Activated CD4-positive, alpha-beta T cell treated with anti-CD3 and anti-CD28 coated beads for 36 hours (primary cell): ENCODE measurements at places on chromosomes 6 and 20. TPM values are rescaled to one million over a fixed set of nuclear protein-coding genes. Genes with fewer than 3 reads are reported as not detected.

Gene GSS
- total RNA-seq = 59.5 TPM

Gene CD24
- not detected for total RNA-seq

Gene C6orf136
- 26.5 TPM for total RNA-seq

DNA sequence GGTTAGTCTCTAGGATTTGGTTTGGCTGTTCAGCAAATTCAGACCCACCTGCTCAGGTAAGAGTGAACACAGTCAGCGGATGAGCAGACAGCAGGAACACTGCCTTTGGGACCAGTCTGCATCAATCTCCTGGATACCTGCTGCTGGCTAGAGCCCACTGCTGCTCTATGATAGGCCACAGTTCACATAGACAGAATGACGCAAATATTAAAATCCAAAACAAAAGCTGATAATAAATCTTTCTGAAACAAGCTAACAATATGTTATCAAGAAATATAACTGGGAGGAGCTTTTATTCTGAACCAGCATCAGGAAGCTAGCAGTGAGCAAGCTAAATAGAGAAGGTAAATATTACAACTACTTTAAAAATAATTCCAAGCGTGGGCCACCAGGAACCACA is at the start of gene TAAR1:
Gene TAAR1, minus strand, starts transcription at position 101 of the 400 bp plus-strand sequence. CDS start 13,179 bp downstream, outside the sequence.
- no peak within 1 kb of the TSS for H3K4me3 ChIP-seq
- peaks cover 2% of the 10 kb centered on the region for H3K4me1 ChIP-seq
- H3K27ac ChIP-seq = no peak within 1 kb of the TSS
- H3K27me3 ChIP-seq = peaks cover 2% of the 10 kb centered on the region
- no peak for DNase-seq

- H3K4me1 ChIP-seq = peaks cover 16% of the 10 kb centered on the region
- no peak overlapping the region for H3K4me3 ChIP-seq
- H3K27ac ChIP-seq = no peak overlapping the region
- H3K27me3 ChIP-seq = peaks cover 16% of the 10 kb centered on the region
Measured at GRCh38 chr20:54346276-54346675, 129.1 kb upstream of the DOK5 start.

DNA sequence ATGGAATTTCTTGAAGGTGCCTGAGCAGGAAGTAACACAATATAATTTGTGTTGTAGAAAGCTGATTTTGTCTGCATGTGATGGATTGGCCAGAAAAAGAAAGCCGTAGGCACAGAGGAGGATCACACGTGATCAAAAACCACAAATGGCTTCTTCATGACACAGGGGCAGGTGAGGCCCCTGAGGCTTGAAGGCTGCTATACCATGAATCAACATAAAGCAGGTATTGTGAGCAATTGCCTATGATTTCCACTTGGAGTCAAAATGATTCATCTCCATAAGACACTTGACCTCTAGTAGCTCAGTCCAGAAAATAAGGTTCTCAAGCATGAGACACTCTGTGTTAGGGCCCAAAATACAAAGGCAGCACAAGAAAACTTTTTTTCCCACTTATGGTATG is 42.4 kb upstream of the EYA4 start:
- H3K4me3 ChIP-seq = no peak overlapping the region
- H3K36me3 ChIP-seq = no peaks in the 10 kb centered on the region
- no peak for DNase-seq
- H3K27me3 ChIP-seq = no peaks in the 10 kb centered on the region
- H3K27ac ChIP-seq = no peak overlapping the region

DNA sequence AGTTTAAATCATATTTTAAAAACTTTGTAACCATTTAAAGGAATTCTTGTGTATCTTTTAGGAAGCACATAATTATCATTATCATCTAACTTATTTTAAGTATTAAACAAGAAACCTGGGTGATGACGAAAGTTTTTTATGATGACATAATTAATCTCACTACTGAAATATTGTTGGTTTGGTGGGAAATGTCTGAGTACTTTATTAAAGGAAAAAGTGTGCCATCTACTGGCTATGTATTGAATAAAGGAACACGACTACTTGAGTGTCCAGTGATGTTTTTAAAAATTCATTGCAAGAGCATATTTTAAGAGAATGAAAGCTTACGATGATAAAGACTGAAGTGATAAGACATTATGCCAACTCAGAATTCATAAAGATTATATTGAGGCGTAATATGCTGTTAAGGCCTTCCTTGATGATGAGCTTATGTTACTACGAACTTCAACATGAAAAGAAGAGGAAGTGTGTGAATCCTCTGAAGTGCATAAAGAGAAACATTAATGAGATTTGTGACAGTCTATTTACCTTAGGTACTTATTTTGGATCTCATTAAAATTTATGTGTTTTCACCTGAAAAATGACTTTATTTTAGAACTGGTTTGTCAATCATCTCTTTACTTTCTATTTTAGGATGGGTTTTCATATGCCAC is 12.0 kb upstream of the TRMT11 start:
- no peak for DNase-seq
- peaks cover 3% of the 10 kb centered on the region for H3K4me1 ChIP-seq
- H3K27ac ChIP-seq = peak overlapping the region; percentile 43
- H3K27me3 ChIP-seq = no peaks in the 10 kb centered on the region
- peaks cover 5% of the 10 kb centered on the region for H3K36me3 ChIP-seq
- H3K4me3 ChIP-seq = no peak overlapping the region

DNA sequence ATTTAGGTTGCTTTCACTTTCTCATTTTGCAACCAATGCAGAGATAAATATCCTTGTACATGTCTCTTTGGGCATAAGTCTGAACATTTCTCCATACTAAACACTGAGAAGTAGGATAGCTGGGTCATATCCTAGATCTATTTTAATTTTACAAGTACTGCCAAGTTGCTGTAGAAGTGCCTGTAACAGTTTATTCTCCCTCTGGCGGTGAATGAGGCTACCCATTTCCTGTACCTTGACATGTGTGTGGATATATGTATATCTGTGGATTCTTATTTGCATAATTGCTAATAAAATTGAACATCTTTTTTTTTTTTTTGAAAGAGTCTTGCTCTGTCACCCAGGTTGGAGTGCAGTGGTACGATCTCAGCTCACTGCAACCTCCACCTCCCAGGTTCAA is 48.0 kb upstream of the PNRC1 start:
- H3K36me3 ChIP-seq = no peaks in the 10 kb centered on the region
- no peaks in the 10 kb centered on the region for H3K27me3 ChIP-seq
- H3K4me3 ChIP-seq = no peak overlapping the region
- no peak overlapping the region for H3K27ac ChIP-seq

Gene VGLL2
- not detected for total RNA-seq

DNA sequence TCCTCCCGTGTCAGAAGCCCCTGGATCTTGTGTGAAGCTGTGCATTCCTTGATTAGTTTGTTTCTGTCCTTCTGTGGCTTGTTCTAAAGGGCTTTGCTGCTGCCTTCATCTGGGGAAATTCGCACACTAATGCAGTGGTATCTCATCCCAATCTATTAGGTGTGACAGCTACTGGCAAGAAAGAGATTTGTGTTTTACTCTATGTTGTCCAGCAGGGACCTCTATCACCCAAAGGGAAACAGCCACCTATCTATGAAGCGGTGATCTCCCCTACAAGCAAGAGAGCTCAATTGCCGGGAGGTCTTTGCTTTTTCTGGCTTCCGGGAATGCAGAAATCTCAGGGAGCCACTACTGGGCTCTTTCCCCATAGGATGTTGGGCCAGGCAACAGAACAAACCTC is 151.8 kb downstream of the NRN1 start:
- DNase-seq = no peak
- peaks cover 3% of the 10 kb centered on the region for H3K27me3 ChIP-seq
- H3K4me3 ChIP-seq = no peak overlapping the region
- H3K4me1 ChIP-seq = peaks cover 7% of the 10 kb centered on the region
- H3K36me3 ChIP-seq = no peaks in the 10 kb centered on the region

- DNase-seq = no peak
- no peaks in the 10 kb centered on the region for H3K27me3 ChIP-seq
- H3K36me3 ChIP-seq = peaks cover 2% of the 10 kb centered on the region
Measured at GRCh38 chr6:47426524-47427302, 50.9 kb upstream of the CD2AP start.

- no peak overlapping the region for H3K27ac ChIP-seq
- no peak overlapping the region for H3K4me3 ChIP-seq
- peaks cover 4% of the 10 kb centered on the region for H3K4me1 ChIP-seq
- DNase-seq = peak; percentile 22
Measured at GRCh38 chr20:4227085-4227821, 211.9 kb upstream of the RNF24 start.

GRCh38 chr20:21225215-21225947 is 77.8 kb upstream of the XRN2 start:
- H3K27me3 ChIP-seq = no peaks in the 10 kb centered on the region
- H3K4me1 ChIP-seq = no peaks in the 10 kb centered on the region
- DNase-seq = no peak
- H3K4me3 ChIP-seq = no peak overlapping the region

Gene MOXD1
- not detected for total RNA-seq

- H3K27me3 ChIP-seq = no peaks in the 10 kb centered on the region
- H3K4me3 ChIP-seq = no peak overlapping the region
- no peak overlapping the region for H3K27ac ChIP-seq
- H3K4me1 ChIP-seq = no peaks in the 10 kb centered on the region
Measured at GRCh38 chr6:79861023-79861422, 86.3 kb downstream of the ELOVL4 start.
